ENCODE measurements at places on chromosomes 11 and 22.
A peak's percentile ranks its signal among the peaks of the same experiment; 100 is the strongest.

DNA sequence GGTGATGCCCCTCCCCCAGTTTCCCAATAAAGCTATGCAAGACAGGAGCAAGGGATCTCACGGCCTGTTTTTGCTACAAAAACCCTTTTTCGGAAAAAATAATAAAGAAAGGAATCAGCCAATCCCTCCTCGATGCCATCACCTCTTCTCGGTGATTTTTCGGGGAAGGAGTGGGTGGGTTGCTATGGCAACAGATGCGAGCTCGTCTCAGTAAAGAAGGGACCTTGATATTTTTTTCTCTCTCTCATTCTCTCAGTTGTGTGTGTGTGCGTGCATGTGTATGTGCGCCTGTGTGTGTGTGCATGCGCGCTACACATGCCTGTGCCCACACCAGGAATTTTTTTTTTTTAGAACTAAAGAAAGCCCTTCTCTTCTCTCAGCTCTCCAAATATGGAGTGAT lies 3.8 kb upstream of the NPAS4 start:
- peak; percentile 53 for DNase-seq

DNA sequence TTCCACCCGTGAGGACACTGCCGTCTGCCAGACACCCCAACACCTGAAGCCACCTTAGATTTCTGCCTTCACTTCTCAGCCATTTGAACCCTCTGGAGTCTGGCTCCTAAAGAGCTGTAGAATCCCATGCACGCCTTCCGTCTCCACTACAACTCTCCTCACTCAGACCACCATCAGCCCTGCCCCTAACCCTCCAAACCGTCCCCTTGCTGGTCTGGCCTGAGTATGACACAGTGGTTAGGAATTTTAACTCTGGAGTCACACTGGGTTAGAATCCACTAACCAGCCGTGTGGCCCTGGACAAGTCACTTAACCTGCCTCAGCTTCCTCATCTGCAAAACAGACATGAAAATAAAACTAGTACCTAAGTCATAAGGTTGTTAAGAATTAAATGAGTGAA lies 3.0 kb downstream of the CNIH2 start:
- DNase-seq, result no peak

DNA sequence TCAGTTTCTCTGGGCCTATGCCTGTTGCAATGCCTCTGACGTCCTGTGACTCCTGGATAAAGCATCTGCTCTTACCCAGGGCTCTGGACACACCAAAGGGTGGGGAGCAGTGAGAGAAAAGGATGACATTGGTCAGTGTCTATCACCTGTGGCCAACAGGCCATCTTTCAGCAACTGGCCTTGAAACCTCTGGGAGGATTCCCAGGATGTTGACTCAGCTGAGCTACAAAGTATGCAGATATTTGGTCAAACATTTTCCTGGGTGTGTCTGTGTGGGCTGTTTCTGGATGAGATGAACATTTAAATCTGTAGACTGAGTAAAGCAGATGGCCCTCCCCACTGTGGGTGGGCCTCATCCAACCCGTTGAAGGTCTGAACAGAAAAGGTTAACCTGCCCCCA lies 149.9 kb downstream of the SPATA19 start:
- DNase-seq, result no peak

DNA sequence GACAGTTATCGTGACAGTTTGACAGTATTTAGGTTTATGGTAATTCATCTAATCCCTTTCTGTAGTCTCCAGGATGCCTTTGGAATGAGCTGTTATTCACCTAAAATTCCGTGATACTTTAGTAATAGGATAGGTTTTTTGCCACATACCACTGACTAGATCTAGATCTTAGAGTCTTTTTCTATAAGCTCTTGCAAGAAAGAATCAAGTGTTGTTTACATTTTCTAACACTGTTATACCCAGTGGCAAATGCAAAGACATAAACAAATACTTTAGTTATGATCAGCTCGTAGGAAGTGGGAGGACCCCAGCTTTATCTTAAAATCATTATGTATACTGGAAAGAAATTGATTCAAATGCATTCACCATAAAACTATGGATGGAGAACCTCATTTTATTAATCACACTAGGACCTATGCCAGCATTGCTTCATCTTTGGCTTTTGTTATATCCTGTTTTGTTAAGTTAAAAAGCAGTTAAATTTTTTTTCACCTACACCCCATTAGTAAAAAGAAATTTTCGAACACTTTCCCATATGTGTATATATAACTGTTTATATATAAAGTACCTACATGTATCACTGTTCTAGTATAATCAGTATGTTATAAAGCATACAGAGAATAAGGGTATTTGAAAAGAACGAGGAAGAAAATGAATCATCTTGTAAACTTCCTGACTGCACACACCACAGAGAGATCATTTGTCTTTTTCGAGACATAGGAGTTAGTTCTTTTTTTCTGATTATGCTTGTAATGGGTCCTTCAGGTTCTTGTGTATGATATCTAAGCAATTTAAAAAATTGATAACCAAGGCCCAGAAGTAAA lies 60.9 kb downstream of the PDHX start:
- no peak for DNase-seq

DNA sequence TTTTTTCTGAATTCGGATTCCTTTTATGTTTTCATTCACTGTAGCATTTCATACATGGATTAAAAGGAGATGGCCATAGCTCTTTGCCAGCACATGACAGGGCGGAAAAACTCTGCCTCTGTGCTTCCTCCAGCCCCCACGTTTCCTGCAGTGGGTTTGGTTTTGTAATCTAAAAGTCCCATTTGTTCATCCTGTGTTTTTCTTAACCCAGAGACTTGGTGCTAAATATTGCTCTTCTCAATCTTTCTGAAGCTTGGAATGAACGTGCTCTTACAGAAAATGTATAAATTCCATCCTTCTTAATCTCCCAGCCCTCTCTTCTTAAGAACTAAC lies 89.9 kb downstream of the PPP6R3 start:
- peak; percentile 48 for DNase-seq

- no peak for DNase-seq
Observed at GRCh38 chr11:36885154-36885553, 287.1 kb upstream of the RAG2 start.
